ENCODE measurements at places on chromosomes 16 and 17. TPM values are rescaled to one million over a fixed set of nuclear protein-coding genes. Genes with fewer than 3 reads are reported as not detected.

PPP1R27 gene
- total RNA-seq, result not detected

BEAN1 gene
- 1.5 TPM for total RNA-seq

DNA sequence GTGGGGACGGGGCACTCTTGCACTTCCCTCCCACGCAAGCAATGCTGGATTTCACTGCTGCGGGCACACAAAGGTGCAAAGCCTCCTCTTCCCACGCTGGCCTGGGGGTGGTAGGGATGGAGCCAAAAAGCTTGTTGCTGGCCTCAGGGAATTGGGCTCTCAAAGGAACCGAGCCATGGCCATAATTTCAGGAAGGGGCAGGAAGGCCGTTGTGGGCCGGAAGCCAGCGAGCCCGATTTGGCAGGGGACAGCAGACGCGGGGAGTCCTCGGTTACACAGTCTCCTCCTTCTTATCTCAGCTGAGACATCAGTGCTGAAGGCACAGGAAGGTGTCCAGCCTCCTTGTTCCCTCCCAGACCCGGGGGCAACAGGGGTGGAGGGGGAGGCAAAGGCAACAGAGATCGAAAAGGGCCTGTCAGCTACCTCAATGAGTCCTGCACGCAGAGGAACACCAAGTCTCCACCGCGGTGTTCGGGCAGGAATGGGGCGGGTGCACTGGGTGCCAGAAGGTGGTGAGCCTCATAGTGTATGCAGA is 59.5 kb downstream of the SLFN11 start:
- DNase-seq, result no peak
- H3K36me3 ChIP-seq, result no peaks in the 10 kb centered on the region
- H3K27me3 ChIP-seq, result peaks cover 22% of the 10 kb centered on the region
- no peaks in the 10 kb centered on the region for H3K4me1 ChIP-seq
- H3K27ac ChIP-seq, result peak overlapping the region; percentile 83

DNA sequence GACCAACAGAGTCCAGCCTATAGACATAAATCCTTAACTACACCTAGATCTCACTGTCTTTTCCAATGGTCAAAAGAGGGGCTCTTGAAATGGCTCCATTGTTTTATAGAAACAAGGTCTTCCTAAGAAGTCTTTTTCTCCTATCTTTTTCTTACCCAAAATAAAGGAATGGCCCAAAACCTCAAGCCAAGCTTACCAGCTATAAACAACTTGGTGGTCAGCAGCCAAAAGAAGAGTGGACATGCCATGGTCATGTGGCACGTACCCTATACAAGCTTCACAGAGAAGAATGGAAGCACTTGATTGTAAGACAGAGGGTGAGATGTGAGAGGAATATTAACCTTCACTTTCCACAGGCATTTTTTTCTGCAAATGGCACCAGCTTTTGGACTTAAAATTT is 82.1 kb upstream of the GNAO1 start:
- no peak overlapping the region for H3K4me3 ChIP-seq
- H3K4me1 ChIP-seq, result peaks cover 20% of the 10 kb centered on the region
- DNase-seq, result no peak
- no peak overlapping the region for H3K27ac ChIP-seq

Measured in neural crest cell (in vitro differentiated cells).